ENCODE measurements at places on chromosomes 16 and 17.

GRCh38 chr17:57528058-57528451 lies 217.0 kb downstream of the CCDC182 start:
- no peak for DNase-seq

DNA sequence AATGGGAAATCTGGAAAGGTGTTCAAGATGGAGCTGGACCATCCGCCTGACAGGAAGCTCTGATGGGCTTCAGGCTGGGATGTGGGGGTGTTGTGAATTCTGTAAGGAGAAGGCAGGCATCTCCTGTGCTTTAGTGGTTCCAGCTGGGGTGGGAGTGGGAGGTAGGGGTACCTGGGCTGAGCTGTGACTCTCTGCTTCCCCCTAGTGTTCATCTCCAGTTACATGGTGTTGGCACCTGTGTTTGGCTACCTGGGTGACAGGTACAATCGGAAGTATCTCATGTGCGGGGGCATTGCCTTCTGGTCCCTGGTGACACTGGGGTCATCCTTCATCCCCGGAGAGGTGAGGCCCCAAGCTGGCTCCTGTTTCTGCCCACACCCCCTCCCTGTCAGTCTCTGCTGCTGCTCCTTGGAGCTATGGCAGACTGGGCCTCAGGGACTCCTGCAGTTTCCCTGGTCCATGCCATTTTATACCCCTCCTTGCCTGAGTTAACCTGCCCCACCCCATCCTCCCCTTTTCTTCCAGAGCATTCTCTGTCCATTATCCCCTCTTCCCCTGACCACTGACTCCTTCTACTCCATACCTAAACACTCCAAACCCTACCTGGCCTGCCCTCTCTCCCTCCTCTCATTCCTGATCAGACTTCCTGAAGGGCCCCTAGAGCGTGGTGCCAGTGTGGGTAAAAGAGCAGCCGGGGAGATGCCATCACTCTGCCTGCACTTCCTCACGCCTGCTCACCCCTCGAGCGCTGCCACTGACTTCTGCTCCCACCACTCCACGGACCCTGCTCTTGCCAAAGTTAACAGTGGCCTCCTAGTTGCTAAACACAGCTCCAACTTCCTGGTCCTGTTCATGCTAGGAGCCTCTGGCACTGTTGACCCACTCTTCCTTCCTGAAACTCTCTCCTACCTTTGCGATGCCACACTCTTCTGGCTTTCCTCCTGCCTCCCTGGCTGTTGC lies 3.4 kb downstream of the SPNS1 start:
- peak; percentile 19 for DNase-seq

DNA sequence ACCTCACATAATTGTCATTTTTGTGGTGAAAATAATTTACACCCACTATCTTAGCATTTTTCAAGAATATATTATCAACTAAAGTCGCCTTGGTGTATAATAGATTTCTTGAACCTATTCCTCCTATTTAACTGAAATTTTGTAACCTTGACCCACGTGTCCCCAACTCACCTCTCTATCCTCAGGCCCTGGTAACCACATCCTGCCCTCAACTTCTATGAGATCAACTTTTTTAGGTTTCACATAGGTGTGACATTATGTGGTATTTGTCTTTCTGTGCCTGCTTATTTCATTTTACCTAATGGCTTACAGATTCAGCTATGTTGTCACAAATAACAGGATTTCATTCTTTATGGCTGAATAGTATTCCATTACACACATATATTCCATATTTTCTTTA lies 73.0 kb upstream of the CNTNAP4 start:
- no peak for DNase-seq

DNA sequence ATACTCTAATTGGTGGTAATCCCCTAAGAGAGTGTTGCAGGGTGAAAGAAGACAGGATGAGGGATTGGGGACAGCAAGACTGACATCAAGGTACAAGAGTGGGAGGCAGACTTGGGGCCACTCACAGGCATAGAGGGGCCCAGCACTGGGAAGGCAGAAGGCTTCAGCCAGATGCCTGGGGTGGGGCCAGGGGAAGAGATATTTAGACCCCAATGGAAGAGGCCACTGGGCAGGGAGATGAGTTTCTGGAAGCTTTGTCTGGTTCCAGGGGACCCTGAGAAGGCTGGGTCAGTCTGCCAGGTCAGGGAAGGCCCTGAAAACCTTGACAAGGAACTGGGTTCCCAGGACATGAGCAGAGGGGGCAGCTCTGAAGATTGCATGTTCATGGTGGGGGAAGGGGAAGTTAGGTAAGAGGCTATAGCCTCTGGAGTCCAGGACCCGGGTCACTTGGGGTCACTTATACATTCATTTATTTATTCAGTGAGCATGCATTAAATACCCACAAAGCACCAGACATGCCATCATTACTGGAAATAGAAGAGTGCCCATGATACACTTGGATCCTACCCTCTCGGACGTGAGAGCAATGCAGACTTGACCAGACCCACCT lies 92.9 kb downstream of the TMEM132E start:
- DNase-seq = no peak

GRCh38 chr16:75754141-75754540 lies 27.9 kb upstream of the CPHXL start:
- DNase-seq = no peak

DNA sequence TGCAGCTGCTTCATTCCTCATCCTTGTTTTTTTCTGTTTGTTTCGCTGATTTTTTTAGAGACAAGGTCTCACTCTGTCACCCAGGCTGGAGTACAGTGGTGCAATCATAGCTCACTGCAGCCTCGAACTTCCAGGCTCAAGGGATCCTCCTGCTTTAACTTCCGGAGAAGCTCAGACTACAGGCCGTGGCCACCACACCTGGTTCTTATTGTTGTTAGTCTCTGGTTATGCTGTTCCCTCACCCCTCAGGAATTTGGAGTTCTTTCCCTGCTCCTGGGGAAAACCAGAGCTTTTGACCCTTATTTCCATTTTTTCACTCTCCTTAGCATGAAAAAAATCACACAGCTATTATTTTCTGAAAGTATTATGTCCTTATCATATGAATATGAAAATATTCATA lies 1.8 kb downstream of the ODF4 start:
- DNase-seq = no peak

- DNase-seq = no peak
Observed at GRCh38 chr17:44389723-44390202, 314 bp upstream of the ITGA2B start.

GRCh38 chr16:81376880-81377279 lies 62.1 kb downstream of the GAN start:
- DNase-seq = no peak

- DNase-seq = no peak
Observed at GRCh38 chr17:15256689-15257088, 8.4 kb downstream of the PMP22 start.

DNA sequence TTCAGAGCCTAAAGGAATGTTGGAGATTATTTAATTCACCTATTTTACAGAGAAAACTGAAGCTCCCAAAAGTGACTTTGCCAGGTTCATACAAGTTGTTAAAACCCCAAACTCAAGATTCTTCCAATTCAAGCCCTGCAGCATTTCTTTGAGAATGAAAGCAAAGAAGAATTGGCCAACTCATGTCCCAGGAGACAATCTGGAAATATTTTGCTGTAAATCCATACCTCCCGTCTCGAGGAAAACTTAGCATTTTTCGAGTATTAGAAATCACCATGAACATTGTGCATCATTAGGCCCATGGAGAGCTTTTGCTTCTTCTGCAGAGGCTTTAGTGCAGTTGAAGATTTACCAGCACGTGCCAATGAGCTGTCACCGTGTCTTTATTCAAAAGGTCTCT lies 176.4 kb upstream of the KCNJ16 start:
- DNase-seq = no peak

DNA sequence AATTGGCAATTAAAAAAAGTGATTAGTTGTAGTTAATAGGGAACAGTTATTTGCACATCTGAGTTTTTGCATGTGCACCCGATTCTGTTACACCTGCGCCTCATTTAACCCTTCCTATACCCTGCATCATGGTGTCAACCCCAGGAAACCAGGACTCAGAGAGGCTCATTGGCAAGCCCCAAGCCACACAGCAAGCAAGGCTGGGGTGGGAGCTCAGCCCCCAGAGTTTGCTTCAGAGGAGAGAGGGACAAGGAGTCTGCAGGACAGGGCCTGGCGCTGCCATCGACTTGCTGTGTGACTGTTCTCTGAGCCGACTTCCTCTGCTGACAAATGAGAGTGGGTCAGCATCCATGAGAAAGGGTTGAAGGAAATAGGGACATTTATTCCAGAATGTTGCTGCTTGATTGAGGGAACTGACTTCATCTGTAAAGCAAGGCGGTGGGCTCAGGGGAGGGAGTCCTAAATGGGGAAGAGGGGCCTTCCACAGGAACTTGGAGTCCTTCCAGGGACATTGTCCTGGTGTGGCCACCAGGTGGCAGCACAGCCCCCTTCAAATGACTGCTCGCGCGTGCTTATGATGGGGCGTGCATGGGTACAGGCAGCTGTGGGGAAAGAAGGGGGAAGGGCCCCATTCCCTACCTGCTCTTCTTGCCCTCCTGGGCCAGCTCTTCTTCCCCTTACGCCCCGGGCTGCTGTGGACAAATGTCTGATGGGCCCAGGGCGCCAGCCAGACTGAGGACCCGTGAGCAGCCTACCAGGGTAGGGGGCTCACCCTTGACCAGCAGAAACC lies 51.6 kb downstream of the NT5M start:
- DNase-seq = peak; percentile 74

- DNase-seq = peak; percentile 58
Observed at GRCh38 chr17:78112518-78113471, 15.8 kb downstream of the TMC6 start.

GRCh38 chr16:11727796-11728543 lies 14.7 kb downstream of the TXNDC11 start:
- no peak for DNase-seq

DNA sequence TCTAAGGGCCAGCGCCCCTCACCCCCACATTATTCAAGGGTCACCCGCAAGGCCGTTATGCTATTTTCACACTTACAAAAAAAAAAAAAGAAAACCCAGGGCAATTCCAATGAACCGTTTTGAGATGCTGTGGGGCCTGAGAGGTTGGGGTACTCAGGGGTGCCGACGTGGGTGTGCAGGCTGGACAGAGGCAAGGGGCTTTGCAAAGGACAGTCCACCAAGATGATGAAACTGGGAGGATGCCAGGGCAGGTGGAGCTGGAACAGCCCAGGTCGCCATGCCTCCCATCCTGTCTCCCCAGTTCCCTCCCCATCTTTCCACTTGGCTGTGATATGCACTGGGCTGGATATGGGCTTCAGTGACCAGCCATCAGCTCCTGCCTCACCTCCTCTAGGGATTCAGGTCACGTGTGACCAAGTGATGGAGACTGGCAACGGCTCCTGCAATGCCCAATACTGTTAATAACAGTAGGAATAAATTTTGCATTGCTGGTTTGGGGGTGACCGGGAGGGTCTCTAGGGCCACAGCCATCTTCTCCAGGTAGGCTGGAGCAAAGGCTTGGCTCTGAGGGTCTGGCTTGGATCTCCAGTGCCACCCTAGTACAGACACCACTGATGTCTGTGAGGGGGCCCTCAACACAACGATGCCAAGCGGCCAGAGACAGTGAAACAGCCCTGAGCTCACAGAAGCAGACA lies 151.3 kb upstream of the TNRC6C start:
- no peak for DNase-seq

DNA sequence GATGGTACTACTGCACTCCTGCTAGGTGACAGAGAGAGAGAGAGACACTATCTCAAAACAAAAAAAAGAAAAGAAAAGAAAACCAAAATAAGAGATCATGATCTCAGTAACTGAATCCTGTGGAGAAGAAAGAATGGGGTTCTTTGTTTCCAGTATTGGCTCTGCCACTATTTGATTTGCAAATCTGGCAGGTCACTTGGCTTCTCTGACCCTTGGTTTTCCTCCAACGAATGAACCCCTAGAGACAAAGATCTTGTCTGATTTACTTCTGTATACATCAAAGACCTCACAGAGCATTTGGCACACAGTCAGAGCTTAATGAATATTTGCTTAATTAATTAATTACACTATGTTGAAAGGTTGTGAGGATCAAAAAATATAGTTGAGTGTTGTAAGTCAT lies 47.9 kb upstream of the NLK start:
- DNase-seq = no peak
